SHP77 treated with DMSO at 0.1 percent for 48 hours (cell line): ENCODE measurements at places on chromosomes 13 and 19.

GRCh38 chr13:66102864-66103263 is 1127.3 kb downstream of the PCDH9 start:
- DNase-seq = no peak

DNA sequence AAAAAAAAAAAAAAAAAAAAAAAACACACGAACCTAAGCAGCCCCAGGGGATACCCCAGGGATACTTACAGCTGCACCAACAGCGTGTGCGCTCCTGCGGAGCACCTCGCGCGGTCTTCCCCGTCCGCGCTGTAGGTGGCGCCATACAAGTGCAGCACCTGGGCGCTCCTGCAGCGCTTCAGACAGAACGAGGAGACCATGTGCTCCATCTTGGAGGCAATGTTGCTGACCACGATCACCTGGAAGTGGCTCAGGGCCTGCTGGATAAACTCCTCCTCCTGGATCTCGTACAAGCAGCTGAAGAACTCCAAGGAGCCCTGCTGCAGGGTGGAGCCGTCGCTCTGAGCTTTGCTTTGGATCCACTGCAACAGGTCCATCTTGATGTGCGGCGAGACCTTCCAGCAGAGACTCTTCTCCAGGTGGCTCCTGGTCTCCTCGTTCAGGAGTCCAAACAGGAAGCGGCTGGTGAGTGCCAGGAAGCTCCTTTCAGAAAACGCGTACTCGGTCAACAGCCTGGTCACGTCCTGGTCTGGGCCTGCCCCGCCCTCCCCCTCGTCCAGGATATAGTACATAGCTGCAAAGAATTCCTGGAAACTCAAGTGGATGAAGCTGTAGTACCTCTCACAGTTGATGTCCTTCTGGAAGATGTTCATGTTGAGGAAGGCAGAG is 14.5 kb downstream of the NLRP12 start:
- DNase-seq = no peak

DNA sequence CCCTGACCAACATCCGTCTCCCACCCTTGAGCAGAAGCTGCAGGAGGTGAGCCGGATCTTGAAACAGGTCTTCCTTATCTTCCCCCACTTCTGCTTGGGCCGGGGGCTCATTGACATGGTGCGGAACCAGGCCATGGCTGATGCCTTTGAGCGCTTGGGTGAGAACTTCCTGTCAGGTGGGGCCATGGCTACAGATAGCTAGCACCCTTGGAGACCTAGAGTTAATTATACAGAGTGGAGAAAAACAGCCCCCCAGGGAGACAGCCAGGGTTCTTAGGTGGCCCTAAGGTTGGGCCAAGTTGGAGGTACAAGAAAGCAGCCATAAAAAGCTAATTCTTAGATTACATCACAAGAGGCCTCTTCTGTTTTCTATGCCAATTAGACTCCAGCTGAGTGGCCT is 8.9 kb upstream of the ARHGAP45 start:
- no peak for DNase-seq

DNA sequence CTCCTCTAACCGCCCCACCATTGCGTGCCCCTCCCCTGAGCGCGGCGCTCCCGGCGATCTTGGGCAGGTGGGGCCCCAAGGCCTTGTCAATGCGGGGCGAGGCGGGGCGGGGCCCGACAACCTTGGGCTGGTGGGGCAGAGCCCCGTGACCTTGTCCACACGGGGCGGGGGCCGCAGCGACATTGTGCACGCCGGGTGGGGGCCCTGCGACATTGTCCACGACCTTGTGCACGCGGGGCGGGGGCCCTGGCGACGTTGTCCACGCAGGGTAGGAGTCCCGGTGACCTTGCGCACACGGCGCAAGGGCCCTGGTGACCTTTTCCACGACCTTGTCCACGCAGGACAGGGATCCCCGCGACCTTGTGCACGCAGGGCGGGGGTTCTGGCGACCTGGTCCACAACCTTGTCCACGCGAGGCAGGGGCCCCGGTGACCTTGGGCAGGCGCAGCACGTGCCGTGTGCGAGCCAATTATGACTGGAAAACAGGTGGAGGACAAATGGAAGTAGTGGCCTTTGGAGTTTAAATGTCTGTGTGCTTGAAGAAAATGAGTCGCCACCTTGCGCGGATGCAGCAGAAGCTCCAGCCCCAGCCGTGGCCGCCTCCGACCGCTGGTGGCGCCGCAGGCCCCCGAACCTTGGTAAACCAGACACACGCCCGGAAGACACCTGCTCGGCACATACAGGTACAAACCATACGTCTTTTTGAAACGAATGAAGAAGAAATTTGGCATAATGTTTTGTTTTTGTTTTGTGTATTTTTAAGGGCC is 62.6 kb downstream of the LATS2 start:
- DNase-seq = no peak

- DNase-seq = no peak
These were observed 41.2 kb downstream of the SHISA2 start for GRCh38 chr13:26010487-26011207.

DNA sequence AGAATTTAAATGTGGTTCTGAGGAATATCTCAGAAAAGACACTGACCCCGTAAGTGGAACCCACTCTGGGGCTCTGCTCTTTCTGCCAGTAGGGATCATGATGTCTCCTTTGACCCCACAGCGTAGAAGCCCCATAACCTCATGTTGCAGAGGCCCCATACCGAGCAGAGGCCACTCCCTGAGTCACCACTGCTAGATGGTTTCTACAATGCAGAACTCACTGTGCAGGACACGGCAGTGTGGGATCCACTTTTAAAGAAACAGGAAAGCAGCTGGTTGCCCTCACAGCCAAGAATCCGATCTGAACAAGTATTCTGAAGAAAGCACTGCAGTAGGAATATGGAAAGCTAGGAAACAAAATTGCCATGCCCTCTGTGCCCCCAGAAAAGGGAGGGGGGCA is 4.2 kb downstream of the SLC7A1 start:
- DNase-seq = no peak

DNA sequence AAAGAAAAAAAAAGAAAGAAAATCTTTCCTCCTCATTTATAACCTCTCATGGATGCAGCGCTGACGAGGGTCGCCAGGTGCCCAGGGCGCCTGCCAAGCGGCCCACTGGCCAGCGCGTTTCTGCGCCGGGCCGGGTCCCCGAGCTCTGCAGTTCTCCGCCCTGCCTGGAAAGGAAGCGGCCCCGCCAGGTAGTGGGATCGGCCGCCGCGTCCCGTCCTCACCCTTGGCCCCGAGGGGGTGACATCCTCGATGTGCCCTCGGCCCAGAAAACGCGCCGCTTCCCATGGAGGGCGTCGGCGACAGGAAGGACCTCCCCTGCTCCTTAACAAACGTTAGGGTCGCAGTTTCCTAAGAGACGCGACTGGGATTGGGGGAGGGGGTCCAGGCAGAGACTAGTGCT is 56.9 kb downstream of the ZNF726 start:
- DNase-seq = no peak

DNA sequence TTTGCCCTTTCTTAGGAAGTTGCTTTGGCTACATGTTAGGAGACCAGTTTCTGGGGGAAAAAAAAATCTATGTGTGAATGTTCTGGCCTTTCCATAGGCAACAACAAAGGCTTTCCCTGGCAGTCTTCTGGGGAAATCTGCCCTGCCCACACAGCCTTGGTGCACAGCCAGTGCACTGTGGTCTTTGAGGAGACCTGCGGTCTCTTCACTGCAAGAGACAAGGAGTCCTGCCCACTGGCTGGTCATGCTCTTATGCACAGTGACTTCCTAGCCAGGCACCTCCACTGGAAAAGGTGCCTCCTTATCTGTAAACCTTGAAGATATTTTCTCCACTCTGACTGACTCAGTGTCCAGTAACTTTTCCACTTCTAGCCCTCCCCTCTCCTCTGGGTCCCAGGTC is 155.1 kb downstream of the SUCLA2 start:
- no peak for DNase-seq

DNA sequence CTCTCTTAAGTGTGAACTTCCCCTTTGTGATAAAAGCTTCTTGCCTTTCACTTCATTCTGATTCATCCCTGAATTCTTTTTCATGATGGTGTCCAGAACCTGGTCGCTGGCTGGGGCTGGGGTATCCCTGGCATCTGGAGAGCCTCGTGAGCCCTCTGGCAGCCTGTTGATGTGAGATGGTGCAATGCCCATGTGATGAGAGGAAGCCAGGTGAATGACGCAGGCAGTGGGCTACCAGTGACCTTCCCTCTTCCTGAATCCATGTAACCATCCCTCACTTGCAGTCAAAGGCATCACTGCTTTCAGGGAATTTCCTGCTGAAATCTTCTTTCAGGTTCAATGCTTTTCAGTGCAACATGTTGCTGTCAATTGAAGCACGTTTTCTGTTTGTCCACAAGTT is 158.6 kb upstream of the SLC10A2 start:
- DNase-seq = no peak

GRCh38 chr19:3224346-3225168 is at the start of gene CELF5:
TSS of gene CELF5 (plus strand) at chr19:3224661. CDS start at chr19:3224740, 79 bp downstream.
- DNase-seq = no peak

GRCh38 chr13:79530270-79530669 is 49.3 kb downstream of the NDFIP2 start:
- no peak for DNase-seq

- no peak for DNase-seq
These were observed 104.6 kb downstream of the TEX26 start for GRCh38 chr13:31036731-31037695.

GRCh38 chr13:106390367-106390766 is 145.1 kb downstream of the EFNB2 start:
- no peak for DNase-seq

DNA sequence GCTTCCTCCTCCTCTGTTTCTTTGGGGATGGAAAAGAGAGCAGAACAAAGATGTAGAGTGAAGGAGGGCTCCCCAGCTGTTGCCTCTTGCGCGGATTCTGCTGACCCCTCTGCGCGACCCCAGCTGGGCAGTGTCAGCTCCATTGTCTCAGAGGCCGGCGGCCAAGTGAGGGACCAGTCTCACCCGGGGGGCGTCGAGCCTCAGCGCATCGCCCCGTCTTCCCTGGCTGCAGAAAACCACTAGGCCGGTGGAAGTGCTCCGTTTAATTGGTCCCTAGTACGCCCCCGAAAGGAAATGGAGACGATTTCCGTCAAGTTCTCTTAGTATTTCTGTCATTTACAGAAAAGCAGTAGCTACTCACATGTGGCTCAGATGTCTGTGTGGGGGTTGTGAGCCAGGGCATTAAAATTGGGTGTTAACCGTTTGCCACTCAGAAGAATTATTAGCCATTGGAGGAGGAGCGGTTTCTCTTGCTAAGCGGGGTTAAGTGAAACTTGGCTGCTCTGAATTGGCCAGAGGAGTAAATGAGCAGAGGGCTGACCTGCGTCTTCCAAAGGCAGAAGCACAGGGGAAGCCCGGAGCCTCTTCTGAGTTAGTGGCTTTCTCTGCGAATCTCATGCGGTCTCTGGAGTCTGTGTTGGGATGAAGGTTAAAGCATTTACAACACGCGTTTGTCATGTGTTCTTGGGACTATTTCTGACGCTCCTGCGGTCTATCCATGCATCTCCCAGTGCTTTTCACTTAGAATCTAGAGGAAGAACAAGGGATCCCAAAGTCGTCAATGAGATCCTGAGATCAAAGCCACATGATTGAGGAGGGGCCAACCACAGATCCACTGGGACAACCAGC is 132.8 kb upstream of the MYO16 start:
- DNase-seq = no peak

DNA sequence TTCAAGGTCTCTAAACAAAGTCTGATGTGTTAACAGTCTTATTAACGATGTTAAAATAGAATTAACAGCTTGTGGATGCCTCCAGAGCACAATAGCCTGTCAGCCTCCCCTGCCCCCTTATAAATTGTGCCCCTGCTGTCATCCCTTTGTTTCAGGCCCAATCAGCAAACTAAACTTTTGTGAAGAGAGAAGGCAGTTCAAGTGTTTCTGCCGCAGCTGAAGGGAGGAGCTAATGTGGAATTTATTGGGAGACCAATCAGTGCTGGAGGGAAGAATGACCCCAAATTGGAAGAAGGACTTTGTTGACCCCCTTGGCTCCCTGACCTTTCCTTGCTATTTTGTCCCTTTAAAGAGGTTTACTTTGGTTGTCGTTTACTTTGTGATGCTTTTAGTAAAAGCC is 160.5 kb downstream of the TM9SF2 start:
- no peak for DNase-seq

GRCh38 chr13:25217023-25217885 is 45.2 kb upstream of the AMER2 start:
- DNase-seq = no peak

GRCh38 chr13:79995334-79995733 is 345.6 kb downstream of the SPRY2 start:
- no peak for DNase-seq

- DNase-seq = no peak
These were observed 457.9 kb downstream of the FOXO1 start for GRCh38 chr13:40208517-40208916.

GRCh38 chr19:16000024-16000663 is 51.3 kb downstream of the OR10H4 start:
- DNase-seq = no peak

- DNase-seq = no peak
These were observed 612.7 kb downstream of the SLITRK6 start for GRCh38 chr13:85186356-85187045.

GRCh38 chr13:108859197-108860012 is 230.0 kb downstream of the MYO16 start:
- DNase-seq = no peak

GRCh38 chr13:50227361-50227760 is 212.1 kb downstream of the KCNRG start:
- no peak for DNase-seq
